ENCODE measurements at places on chromosomes 7 and 10. TPM values are rescaled to one million over a fixed set of nuclear protein-coding genes. Genes with fewer than 3 reads are reported as not detected.
A peak's percentile ranks its signal among the peaks of the same experiment; 100 is the strongest.

DNA sequence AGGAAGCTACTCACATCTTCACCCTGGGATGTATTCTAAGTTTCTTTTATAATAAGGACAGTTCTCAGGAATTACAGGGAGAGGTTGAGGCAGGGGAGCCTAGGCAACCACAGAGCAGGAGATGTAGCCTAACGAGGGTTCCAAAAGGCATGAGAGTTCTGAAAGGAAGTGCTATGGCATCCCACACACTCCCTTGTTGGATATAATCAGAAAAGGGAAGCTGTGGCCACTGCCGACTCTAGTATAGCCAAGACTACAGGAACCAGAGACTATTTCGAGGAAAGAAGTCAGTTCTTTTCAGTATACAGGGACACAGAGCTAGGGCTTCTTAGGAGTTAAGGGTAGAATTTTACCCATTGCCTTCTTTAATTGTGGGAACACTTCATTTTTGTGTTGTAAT, 11.0 kb downstream of the PRR15 start:
- DNase-seq, result no peak

- no peak for DNase-seq
Measured at GRCh38 chr10:120586471-120586872, 129.4 kb downstream of the PLPP4 start.

DNA sequence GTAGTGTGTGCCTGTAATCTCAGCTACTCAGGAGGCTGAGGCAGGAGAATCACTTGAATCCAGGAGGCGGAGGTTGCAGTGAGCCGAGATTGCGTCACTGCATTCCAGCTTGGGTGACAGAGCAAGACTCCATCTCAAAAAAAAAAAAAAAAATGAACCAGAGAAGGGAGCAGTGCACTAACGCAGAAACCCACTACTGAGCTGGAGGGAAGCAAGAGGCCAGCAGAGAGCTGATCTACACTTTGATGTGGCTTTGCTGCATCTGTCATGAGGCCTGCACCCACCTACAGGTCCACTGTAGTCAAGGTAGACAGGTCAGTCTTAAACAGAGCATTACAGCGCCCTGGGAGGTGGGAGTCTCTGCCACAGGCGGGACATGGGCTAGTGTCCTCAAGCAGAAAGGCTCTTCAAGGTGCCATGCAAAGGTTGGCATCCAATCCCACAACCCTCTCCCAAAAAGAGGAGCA, 30.0 kb downstream of the MAT1A start:
- DNase-seq, result no peak

GRCh38 chr7:116686812-116687419, 14.9 kb downstream of the MET start:
- no peak for DNase-seq

The EDRF1 gene
- 29.4 TPM for polyA plus RNA-seq

The CRHR2 gene
- 0.31 TPM for polyA plus RNA-seq

The TCF7L2 gene
- polyA plus RNA-seq, result 48.2 TPM

The MDH2 gene
- 166 TPM for polyA plus RNA-seq

GRCh38 chr7:155889636-155890511, 77.6 kb upstream of the SHH start:
- DNase-seq, result peak; percentile 76
